Cortex of kidney (tissue), 1 donor: ENCODE measurements at places on chromosomes 12 and 14.

DNA sequence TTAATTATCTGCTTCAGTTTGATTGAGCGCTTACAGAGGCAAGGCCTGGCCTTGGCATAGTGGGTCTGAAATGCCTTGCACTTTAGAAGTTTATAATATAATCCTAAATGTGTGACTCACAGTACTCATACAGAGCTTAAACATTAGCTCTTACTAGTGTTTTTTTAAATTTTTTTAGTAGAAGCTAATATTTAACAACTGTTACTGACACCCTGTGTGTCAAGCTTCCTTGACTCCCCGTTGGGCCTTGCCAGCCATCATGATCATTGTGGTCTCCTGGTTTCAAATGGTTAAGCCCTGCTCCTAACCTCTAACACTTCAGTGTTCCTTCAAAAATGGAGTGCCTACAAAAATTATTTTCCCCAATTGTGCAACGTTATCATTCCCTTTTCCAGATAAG is 126.9 kb downstream of the GALC start:
- DNase-seq, result no peak

DNA sequence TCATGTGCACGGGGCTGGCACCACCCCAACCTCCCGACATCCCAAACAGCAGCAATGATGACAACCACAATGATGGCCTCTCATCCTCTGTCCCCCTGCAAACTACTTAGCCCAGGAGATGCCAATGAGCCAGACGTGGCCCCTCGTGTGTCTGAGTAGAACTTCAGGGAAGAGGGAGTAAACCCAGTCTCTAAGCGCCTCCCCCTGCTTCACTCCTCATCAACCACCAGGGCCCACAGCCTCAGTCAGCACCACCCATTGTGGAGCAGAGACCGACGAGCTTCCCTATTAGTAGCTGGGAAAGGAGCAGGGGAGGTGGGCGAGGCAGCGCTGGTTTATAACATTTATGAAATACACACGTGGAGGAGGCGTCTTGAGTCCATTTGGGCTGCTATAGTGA is 182.7 kb upstream of the SFSWAP start:
- DNase-seq, result no peak

- DNase-seq, result no peak
Observed at GRCh38 chr12:129069886-129070285, 216.6 kb downstream of the GLT1D1 start.

- DNase-seq, result no peak
Observed at GRCh38 chr14:74380172-74380571, 31.9 kb downstream of the VRTN start.

- no peak for DNase-seq
Observed at GRCh38 chr14:90681929-90682328, 134.3 kb downstream of the TTC7B start.

DNA sequence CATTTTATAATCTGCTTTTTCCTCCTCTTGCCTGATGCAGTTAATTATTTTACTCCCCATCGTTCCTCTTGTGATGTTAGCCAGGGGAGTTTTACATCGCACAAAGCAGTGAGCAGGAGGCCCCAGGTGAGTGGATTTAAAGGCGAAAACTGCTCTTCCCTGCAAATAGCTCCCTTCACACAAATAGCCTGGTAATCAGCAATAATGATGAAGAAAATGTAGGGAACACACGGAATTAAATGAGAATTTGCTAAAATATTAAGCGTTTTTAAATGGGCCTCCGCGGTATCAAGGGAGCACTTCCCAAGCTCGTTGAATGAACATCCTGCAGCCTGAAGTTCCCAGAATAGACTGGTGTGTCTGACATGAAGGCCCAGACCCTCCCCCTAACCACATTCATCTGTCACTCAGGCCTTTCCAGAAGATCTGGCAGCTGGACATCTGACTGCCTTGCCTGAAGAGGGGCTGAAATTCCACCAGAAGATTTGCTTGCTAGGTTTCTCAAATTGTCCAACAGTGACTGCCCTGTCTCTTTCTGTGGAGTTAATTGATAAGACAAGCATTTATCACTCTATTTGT is 127.2 kb downstream of the CCDC60 start:
- no peak for DNase-seq

GRCh38 chr14:21536418-21537089 is 10.4 kb upstream of the SALL2 start:
- no peak for DNase-seq
